Heart left ventricle (tissue), 16 donors: ENCODE measurements at places on chromosomes 3 and 15. TPM values are rescaled to one million over a fixed set of nuclear protein-coding genes. Genes with fewer than 3 reads are reported as not detected.

The TRPM1 gene
- total RNA-seq, result not detected

The CLDN18 gene
- not detected for total RNA-seq

DNA sequence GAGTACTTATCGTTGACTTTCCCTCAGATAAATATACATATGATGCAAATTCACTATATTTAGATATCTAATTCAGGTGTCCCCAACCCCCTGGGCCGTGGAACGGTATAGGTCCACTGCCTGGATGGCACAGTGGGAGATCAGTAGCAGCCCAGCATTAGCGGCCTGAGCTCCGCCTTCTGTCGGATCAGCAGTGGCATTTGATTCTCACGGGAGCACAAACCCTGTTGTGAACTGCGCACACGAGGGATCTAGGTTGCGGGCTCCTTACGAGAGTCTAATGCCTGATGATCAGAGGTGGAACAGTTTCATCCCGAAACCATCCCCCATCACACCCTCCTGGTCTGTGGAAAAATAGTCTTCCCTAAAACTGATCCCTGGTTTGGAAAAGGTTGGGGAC, 6.9 kb downstream of the KNL1 start:
- no peaks in the 10 kb centered on the region for H3K4me1 ChIP-seq
- no peaks in the 10 kb centered on the region for H3K36me3 ChIP-seq
- no peak overlapping the region for H3K4me3 ChIP-seq
- H3K27ac ChIP-seq, result no peak overlapping the region

DNA sequence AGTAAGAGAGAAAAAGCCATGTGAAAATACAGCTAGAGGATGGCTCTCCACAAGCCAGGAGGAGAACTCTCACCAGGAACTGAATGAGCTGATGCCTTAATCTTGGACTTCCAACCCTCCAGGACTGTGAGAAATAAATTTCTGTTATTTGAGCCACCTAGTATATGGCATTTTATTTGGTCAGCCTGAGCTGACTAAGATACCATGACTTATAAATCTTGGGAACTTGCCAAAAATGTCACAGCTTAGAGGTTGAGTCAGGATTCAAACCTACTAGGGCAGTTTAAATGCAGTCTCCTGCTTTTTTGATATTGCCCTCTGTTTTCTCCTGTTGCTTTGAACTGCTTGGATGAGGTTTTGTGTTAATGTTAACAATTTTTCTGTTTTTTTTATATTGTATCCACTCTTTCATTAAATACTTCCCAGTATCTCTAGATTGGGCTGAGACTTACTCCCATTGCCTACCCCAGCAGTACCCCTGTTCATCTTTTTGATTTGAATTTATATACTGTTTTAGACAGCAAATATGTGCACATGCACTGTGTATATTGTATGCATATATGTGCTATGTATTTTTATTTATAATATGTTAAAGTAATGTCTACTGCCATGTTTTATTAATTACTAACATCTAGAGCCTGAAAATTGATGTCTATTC, 1223.2 kb downstream of the OTOL1 start:
- no peaks in the 10 kb centered on the region for H3K27me3 ChIP-seq
- no peaks in the 10 kb centered on the region for H3K4me1 ChIP-seq
- no peak overlapping the region for H3K27ac ChIP-seq
- H3K36me3 ChIP-seq, result no peaks in the 10 kb centered on the region
- no peak for DNase-seq

DNA sequence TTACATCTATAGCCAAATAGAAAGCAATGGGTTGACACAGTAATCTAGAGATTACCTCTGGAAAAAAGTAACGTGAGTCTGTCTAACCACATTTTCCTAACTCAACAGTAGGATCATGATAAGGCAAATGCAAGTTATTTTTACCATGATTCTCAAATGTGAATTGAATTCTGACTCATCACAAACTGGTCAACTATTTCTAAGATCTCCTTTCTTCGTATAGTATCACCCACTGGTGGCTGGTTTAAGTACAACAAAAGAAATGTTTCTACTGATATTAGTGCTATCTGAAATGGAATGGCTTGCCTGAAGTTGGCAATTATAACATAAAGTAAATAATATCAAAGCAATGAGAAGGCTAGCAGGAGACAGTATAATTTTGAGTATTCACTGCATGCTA, 102.2 kb downstream of the ABI3BP start:
- H3K4me3 ChIP-seq, result no peak overlapping the region
- no peaks in the 10 kb centered on the region for H3K27me3 ChIP-seq
- H3K27ac ChIP-seq, result no peak overlapping the region
- H3K4me1 ChIP-seq, result no peaks in the 10 kb centered on the region

- H3K4me3 ChIP-seq, result no peak overlapping the region
- DNase-seq, result no peak
- peaks cover 15% of the 10 kb centered on the region for H3K4me1 ChIP-seq
- no peaks in the 10 kb centered on the region for H3K27me3 ChIP-seq
- no peaks in the 10 kb centered on the region for H3K36me3 ChIP-seq
- no peak overlapping the region for H3K27ac ChIP-seq
These were observed 32.6 kb downstream of the SEMA7A start for GRCh38 chr15:74400915-74401757.

DNA sequence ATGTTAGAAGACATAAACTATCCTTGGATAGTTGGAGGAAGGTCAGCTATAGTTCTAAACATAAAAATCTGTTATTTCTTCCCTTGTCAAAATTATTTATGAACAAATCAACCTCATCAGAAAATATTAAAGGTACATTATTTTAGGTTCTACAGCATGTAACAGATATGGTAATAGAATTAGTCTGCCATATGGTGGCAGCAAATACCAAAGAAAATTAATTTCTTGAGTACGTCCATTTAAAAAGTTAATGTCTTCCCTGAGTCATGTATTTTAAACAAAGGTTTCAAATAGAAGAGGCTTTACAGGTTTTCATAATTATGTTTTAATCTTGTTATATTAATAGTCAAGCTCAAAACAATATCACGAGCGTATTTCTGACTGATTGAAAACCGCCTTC, 17.9 kb upstream of the ANKRD28 start:
- no peak overlapping the region for H3K27ac ChIP-seq
- H3K4me3 ChIP-seq, result no peak overlapping the region

DNA sequence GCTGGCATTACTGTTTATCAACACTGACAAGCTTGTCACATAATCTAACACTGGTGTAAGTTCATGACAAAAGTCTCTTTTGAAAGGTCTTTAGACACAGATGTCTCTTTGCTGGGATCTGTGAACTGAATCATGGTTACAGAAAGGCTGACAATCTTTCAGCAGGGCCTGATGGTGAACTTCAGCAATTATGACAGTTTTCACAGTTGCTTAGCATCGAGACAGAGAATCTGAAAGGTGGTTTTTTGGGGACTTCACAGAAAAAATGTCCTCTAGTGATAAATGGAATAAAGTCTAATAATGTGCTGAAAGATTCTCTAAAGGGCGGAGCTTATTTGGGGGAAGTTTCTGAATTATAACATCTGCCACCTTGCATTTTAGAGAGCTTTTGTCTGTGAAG, 32.3 kb downstream of the CLDN1 start:
- H3K4me3 ChIP-seq, result no peak overlapping the region
- no peak overlapping the region for H3K27ac ChIP-seq
- no peaks in the 10 kb centered on the region for H3K4me1 ChIP-seq
- no peak for DNase-seq
- H3K36me3 ChIP-seq, result no peaks in the 10 kb centered on the region
